ENCODE measurements at places on chromosomes 12 and 14.

GRCh38 chr12:132288516-132289215 is 40.7 kb downstream of the GALNT9 start:
- no peak for DNase-seq

- DNase-seq = no peak
Observed at GRCh38 chr12:8446642-8447547, 8.9 kb upstream of the CLEC6A start.

DNA sequence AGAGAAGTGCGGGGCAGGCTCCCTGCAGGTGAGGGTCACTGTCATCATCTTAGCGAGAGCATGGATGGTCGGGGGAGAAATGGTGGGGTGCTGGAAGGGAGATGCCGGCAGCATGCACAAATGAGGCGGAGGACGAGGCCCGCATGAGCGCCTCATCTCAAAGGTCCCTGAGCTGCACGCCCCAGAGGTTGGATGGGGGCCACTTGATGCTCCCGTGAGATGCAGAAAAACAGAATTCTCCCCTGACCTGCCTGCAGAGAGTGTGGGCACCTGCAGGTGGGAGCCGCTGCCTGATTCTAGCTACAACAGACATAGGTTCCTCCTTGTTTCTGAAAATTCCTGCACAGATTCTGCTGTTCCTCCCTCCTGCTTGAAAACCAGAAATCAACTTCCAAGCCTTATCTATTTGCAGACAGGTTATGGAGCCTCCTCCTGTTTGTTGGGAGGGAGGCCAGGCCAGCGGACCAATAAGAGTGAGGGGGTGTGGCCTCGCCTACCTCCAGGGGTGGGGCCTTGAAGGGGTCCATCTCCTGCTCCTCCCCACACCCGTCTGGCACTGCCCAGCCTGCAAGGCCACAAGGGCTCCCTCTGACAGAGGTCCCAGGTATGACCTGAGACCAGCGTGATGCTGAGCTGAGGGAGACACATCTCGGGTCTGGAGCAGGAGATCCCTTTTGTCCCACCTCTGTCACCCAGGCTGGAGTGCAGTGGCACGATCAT is 67.2 kb downstream of the KDM2B start:
- DNase-seq = no peak

DNA sequence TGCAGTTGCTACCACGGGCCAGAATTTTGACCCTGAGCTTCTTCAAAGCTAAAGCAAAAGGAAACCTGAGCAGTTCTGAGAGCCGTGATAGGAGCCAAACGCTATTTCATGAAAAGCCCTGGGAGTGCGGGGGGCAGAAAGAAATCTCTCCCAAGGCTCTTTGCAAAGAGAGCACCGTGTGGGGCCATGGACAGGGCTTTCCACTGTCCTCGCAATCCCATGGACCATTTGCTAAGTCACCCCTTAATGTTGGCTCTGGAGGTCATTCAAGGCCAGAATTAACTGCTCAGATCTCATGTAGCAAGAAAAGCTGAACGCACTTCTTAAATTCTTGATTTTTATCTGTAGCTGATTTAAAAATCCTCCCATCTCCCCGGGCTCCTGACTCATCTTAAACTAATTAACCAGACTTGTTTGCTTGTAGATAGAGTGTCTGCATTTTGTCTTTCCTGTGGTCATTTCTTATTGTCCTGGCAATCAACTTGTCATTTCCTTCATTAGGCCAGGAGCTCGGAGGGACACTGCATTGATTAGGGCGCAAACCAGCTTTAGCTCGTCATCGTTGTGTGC is 24.8 kb downstream of the CLSTN3 start:
- DNase-seq = no peak

- no peak for DNase-seq
Observed at GRCh38 chr14:45679853-45680252, 426.9 kb upstream of the MIS18BP1 start.

GRCh38 chr12:40331886-40332285 is 107.1 kb downstream of the LRRK2 start:
- DNase-seq = no peak

- DNase-seq = no peak
Observed at GRCh38 chr12:69161829-69162228, 77.5 kb upstream of the CPSF6 start.

GRCh38 chr12:125436686-125437085 is 371.5 kb downstream of the AACS start:
- no peak for DNase-seq

DNA sequence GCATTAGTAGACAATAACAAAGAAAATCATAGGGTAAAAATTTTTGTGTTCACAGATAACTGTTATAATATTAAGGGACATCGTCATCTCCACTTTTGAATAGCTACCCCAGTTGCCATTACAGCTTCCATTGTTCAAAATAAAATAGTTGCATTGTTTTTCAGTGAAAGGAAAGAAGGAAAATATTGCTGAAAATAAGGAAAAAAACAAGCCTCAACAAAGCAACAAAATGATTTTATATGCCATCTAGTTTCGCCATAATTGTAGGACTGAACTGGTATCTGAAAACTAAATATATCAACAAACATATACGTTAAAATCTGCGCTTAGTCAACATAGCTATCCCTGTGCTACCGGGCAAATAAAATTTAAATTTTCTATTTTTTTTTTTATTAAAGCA is 3.3 kb downstream of the CDK17 start:
- no peak for DNase-seq

DNA sequence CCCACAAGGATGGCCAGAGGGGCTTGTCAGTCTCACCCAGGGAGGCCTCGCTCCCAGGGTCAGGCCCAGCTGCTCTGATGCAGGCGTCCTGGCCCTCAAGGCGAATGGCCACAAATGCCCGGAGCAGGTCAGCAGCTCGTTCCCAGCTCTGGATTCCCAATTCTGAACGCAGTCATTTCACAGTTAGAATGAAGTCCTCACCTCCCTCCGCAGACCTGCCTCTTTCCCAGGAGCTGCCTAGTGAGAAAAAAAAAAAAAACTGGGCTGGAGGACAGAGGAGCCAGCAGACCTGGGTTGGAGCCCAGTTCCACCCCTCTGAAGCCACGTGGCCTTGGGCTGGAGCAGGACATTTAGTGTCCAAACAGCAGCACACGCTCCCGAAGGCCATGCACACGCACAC is 62.2 kb upstream of the DIO3 start:
- no peak for DNase-seq

- DNase-seq = no peak
Observed at GRCh38 chr12:38053113-38053512, 263.5 kb upstream of the ALG10B start.

DNA sequence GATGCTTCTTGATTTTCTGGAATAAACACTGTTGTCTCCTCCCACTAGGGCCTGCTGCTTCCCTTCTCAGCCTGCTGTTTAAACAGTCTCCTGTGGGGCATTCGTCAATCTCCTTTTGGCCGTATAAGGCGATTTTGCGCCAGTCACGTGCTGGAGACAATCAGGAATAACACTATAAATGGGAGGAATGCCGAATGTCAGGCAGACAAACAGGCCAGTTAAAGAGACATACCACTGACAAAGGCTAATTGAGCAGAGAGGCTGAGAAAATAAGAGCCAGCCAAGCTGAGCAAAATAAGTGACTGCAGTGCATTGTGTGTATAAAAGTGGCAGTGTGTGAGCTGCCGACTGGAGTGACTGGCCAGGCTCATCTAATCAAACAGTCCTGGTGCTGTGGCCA is 23.3 kb downstream of the DMAC2L start:
- no peak for DNase-seq

DNA sequence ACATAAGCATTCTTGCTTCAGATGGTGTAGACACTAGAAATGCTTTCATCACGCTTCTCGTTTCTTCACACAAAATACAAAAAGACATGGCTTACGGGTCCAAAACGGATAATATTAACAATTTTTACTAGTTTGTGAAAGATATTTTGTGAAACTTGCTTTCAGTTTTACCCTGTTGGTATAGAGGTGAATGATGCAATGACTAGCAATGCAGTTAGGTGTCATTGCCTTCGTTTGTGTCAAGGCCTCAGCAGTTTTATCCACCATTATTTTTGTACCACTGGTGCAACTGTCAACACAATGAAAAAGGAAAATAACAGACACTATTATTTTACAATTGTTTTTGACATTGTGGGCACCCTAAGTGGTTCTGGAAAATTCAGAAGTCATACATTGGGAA is 323.0 kb downstream of the FLRT2 start:
- no peak for DNase-seq

- DNase-seq = no peak
Observed at GRCh38 chr12:115687094-115687493, 590.4 kb downstream of the MED13L start.

- DNase-seq = no peak
Observed at GRCh38 chr12:89051065-89051677, 301.1 kb downstream of the DUSP6 start.

GRCh38 chr12:53613821-53614220 is 12.4 kb downstream of the ATF7 start:
- DNase-seq = no peak

DNA sequence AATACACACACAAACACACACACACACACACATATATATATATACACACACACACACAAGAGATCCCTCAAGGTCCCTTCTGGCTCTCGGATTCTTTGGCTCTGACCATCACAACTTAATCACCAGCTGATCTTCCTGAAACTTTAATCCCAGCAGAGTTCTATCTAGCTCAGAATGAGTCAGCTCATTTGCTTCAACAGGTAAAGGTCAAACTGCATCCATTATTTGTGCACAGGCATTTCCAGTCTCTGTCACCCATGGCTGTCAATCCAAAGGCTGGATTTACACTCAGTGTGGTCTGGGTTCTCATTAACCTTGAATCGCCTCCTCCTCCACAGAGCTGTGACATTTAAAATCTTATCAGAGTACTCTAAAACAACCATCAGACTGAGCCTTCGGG is 113.3 kb upstream of the TMPO start:
- no peak for DNase-seq

- no peak for DNase-seq
Observed at GRCh38 chr12:26853303-26854030, 20.5 kb upstream of the ITPR2 start.

- DNase-seq = no peak
Observed at GRCh38 chr12:30926243-30927221, at the start of gene TSPAN11. Gene TSPAN11 (plus strand): TSS chr12:30926748. CDS start chr12:30953992, 27,244 bp downstream.

GRCh38 chr12:57296291-57296690 is 45.3 kb upstream of the STAC3 start:
- DNase-seq = no peak

DNA sequence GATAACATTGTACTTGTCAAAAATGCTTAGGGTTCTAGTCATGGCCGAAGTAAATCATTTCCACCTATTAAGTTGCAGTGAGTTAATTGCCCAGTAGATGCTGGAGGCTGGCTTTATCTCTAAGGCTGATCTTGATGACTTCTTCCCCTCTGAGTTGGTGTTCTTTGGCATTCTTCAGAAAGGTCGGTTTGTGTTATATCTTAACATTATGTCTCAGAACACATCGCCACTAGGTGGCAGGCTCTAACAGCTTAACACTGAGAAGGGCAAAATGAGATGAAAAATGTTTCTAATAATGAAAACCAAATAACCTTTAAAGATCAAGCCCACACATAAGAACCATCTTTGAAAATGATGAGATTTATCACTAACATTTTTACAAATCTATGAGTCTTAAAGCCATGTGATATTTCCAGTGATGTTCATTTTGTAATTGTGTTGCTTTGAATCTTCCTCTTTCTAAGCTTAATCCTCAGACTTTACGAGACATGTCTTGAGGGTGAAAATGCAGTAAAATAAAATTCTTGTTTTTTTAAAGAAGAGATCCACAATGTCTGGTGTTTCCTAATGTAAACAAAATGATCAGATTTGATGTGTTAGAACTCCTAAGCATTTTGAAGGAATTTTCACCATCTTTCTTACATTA is 28.6 kb downstream of the SUDS3 start:
- DNase-seq = no peak

GRCh38 chr12:40915172-40915571 is 222.9 kb downstream of the CNTN1 start:
- DNase-seq = no peak

DNA sequence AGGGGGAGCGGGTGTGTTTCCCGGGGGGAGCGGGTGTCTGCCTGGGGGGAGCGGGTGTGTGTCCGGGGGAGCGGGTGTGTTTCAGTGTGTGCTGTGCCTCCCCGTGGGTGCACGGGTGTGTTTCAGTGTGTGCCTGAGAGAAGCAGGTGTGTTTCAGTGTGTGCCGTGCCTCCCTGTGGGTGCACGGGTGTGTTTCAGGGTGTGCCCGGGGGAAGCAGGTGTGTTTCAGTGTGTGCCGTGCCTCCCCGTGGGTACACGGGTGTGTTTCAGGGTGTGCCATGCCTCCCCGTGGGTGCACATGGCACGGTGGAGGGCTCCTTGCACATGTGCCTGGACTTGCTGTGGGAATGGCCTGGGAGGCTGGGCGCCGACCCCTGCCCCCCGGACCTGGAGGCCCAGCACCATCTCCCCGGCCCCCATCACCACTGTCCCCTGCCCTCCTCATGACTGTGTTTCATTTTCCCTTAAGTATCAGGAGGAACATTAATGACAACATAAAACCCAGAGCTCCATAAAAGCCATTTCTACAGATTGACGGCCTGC is 38.7 kb downstream of the FBRSL1 start:
- DNase-seq = no peak

DNA sequence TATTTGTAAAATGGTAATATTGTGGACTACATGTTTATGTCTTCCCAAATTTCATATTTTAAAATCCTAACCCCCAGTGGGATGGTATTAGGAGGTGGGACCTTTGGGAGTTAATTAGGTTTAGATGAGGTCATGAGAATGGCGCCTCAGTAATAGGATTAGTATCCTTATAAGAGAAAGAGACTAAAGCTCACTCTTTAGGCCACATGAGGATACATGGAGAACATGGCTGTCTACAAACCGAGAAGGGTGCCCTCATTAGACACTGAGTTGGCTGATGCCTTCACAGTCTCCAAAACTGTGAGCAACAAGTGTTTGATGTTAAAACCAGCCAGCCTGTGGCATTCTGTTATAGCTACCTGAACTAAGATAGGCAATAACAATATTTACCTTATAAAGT is 58.3 kb upstream of the OTOGL start:
- DNase-seq = no peak

- DNase-seq = no peak
Observed at GRCh38 chr12:108833355-108833733, 24.0 kb downstream of the SSH1 start.

GRCh38 chr12:132326646-132327045 is 2.7 kb downstream of the GALNT9 start:
- DNase-seq = no peak
